C1 segment of cervical spinal cord (tissue), 14 donors: ENCODE measurements at places on chromosomes 3 and 15.

DNA sequence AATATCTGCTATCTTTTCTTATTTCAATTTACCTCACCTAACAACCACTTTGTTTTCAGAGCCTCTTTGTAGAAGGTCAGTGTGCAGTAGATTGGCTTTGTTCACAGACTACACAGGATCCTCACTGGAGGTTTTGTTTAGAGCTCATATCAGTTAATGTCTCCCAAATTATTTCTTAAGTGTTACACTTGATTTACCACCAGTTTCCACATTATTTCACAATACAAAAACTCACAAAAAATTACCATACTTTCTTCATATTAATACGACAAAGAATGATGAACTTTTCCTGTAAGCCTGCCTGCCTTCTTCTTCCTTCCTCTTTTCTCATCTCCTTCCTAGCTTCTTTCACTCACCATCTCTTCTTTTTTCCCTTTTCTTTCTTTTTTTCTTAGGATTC is 133.3 kb downstream of the ALCAM start:
- DNase-seq, result no peak

DNA sequence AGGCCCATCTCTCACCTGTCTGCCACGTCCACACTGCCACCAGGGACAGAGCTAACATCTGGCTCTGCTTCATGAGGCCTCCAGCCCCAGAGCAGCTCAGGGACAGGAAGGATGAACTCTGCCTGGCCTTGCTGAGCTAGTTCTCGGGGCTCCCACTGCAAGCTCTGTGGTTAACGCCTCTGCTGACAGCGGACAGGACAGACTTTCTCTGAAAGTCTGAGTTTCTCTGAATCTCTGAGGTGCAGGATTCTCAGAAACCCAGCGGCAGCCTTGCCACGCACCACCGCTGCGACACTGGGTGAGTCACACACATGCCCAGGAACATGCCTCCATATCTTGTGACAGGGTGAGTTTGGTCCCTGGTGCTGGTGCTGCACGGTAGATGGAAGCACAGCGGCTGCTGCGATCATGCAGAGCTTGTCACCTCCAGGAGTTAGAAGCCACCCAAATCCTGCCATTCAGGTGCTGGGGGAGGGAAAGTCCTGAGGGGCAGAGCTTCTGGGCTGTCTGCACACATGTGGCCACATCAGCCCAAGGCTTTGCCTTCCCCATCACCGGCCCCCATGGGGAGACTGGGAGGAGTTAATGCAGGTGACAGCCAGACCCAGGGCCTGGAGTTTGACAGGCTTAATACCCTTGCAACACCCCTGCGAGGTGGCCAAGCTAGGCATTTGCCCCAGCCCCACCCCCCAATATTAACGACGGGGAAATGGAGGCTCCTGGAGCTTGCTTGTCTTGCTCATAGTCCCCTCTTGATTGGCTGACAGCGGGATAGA is 267.0 kb downstream of the PLCL2 start:
- DNase-seq, result no peak

DNA sequence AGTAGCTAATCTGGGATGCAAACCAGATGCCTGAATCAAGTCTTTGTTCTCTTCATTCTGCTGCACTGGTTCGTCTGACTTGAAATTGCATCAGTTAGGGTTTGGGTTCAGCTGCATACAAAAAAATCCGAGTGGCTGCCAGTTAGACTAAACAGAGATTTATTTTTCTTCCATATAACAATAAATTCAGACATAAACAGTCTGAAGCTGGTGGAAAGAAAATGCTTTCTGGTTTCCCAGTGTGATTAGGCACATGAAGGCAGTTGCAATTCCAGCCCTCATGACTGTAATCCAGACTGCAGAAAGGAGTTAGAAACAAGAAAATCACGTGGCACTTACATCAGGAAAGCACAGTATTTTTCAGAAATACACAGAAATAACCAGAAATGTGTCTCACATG is 930.7 kb downstream of the MCTP2 start:
- DNase-seq, result no peak

GRCh38 chr3:138401834-138402233 is 32.6 kb upstream of the ESYT3 start:
- DNase-seq, result no peak

- DNase-seq, result no peak
These were observed 294.6 kb upstream of the DPPA4 start for GRCh38 chr3:109631897-109632296.

DNA sequence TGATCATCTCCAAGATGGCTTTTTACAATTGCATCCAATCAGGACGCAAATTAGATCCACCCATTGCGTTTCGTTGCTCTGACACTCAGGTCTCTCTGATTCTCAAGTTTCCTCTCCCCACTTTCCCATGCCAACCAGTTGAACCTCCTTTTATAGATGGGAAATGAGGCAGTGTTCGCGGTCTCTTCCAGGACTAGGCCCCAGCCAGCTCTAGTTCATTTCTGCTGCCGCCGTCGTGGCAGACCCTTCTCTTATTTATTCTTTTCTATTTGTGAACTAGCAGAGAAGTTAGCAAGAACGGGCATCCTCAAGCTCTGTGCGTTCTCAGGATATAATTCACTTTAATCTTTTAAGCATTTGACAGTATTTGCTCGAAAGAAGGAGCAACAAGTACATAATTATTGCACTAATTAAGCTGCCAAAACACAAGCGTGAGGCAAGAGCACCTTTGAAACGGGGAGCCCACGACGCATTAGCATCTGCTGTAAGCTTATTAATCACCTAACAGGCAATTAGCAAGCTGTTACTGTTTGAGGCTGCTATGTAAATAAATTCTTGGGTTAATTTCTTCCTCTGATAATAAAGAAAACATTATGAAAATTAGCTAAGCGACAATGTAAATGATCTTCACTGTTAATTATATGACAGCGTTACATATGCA is 246.4 kb upstream of the TLE3 start:
- DNase-seq, result no peak

- DNase-seq, result no peak
These were observed 138.5 kb upstream of the ARPP21 start for GRCh38 chr3:35500641-35501350.

- DNase-seq, result no peak
These were observed 29.7 kb downstream of the VGLL3 start for GRCh38 chr3:86961297-86961696.

DNA sequence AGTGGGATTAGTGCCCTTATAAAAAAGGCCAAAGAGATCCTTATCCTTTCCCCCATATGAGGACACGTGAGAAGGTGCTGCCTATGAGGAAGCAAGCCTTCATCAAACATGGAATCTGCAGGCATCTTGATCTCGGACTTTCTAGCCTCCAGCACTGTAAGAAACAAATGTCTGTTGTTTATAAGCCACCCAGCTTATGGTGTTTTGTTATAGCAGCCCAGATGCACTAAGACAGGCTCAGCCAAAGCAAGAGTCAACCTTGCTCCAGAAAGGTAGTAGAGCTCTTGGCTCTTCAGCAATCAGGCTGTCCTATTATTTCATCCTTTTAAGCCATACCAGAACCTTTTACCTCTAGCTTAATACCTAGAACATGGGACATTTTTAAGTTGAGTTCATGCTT is 12.3 kb upstream of the TNIK start:
- no peak for DNase-seq

DNA sequence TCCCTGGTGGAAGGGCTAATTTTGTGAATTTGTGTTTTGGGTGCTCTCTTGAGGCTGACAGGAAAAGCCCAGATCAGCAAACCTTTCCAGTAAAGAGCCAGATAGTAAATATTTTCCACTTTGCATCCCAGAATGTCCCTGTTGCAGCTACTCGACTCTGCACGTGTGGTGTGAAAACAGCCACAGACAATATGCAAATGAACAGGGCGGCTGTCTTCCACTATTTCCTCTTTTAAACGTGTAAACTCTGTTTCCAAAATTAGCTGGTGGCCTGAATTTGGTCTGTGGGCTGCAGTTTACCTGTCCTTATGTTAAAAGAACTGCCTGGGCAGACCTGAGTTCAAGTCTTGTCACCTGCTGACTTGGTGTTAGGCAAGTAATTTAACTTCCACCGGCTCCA is 202.7 kb downstream of the EDEM1 start:
- DNase-seq, result no peak

GRCh38 chr3:24377218-24377993 is 117.2 kb downstream of the THRB start:
- no peak for DNase-seq

DNA sequence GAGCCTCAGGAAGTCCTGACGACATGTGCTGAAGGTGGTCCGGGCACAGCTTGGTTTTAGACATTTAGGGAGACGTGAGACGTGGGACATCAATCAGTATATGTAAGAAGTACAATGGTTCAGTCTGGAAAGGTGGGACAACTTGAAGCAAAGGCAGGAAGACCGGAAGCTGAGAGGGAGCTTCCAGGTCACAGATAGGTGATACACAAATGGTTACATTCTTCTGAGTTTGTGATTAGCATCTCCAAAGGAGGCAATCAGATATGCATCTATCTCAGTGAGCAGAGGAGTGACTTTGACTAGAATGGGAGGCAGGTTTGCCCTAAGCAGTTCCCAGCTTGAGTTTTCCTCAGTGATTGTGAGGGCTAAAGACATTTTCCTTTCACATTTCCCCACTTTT is 282.1 kb downstream of the RYR3 start:
- DNase-seq, result no peak

DNA sequence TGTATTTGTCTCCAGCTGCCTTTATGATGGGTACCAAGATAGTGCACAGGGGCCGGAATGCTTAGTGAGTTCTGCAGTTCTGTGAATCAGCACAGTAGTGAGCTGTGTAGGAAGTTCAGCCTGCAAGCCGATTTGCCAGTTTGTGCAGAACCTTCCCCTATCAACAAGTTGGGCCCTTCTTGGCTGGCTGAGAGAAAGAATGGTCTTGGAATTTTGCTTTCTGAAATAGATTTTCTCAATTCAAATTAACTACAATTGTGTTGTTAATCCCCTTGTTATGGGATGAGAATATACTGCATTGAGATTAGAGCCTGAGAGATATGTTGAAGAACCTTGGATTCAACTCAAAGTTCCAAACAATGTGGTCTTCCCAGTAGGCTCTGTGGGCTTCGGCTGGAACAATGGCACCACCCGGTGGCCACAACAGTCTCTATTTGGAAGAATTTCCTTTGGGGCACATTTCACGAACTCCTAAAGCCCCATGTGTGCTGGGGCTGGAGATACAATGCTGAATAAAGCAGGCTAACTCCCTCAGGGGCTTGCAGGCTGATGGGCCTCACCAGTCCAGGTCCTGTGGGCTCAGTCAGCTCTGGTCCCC is 59.1 kb downstream of the TRIM42 start:
- DNase-seq, result no peak

DNA sequence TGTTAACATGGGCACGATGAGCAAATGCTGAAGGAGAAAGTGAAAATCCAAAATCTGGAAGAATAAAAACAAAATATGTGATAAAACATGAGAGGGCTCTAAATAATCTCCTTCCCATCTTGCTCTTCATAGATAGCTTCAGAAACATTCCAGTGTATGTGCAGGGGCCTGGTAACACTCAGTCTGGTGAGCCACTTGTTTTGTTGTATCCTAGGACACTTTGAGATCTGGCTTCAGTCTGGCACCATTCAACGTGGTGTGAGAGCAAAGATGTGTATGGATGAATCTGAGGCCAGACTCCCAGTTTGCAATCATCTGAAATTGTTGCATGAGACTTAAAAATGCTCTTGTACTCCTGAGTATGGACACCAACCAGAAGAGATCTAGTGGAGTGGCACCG is 337.2 kb upstream of the ZNF385D start:
- DNase-seq, result no peak

- no peak for DNase-seq
These were observed 305.5 kb downstream of the GRM7 start for GRCh38 chr3:7166460-7166859.

- no peak for DNase-seq
These were observed 2.4 kb upstream of the ADGRG7 start for GRCh38 chr3:100606894-100607512.

- DNase-seq, result no peak
These were observed 870 bp upstream of the CHAC1 start for GRCh38 chr15:40952301-40952900.

DNA sequence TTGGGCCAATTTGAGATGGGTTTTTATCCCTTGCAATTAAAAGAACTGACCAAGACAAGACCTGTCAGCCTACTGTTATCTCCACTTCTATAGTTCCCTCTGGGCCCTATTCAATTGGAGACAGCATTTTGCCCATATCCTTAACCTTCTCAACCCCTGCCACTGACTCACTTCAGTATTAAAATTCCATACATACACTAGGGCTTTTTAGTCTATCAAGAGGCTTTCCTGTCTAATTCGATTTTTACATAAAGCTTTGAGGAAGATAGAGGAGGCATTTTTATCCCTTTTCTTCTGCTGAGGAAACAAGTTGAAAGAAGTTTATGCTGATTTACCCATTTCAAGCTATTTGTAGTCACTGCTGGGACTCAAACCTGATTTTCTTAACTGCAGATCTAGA is 51.1 kb downstream of the GTF2E1 start:
- no peak for DNase-seq

DNA sequence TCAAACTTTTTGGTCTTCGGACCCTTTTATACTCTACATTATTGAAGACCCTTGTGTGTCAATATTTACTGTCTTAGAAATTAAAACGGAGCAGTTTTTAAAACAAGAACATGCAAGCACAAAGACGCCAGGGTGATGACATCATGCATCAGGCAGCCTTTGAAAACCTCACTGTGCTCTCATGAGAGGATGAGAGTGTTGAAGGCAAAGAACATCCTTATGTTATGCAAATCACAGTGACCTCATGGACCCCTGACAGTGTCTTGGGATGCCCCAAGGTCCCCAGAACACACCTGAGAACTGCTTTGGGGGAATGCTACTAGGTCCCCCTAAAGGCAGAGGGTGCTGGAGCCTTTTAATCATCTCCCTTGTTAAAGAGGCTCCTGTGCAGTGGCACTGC is 51.6 kb downstream of the CHDH start:
- DNase-seq, result no peak

GRCh38 chr15:67762610-67763368 is 62.5 kb upstream of the SKOR1 start:
- no peak for DNase-seq

- DNase-seq, result no peak
These were observed 179.6 kb downstream of the NSMCE3 start for GRCh38 chr15:29089731-29090616.

DNA sequence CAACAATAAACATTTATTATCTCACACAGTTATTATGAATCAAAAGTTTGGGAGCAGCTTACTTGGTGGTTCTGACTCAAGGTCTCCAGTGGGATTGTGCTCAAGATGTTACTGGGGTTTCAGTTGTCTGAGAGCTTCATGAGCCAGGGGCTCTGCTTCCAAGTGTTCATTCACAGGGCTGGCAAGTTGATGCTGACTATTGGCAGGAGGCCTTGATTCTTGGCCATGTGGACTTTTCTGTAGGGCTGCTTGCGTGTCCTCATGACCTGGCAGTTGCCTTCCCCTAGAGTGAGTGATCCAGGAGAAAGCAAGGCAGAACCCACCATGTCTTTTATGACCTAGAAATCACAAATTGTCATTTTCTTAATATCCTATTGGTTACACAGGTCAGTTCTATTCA is 87.2 kb upstream of the TNFAIP8L3 start:
- DNase-seq, result no peak

DNA sequence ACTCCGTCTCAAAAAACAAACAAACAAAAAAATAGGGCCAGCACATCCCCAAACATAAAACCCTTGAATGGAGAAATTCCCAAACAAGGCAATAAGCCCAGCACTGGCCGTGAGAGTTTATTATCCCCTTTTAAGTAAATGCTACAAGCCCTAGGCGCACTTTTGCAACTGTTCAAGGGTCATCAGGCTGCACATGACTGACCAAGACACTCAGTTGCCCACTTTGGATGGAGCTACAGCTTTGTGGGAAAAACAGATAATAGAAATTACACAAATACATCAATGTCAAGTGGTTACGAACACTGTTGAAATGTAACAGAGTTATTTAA is 33.7 kb upstream of the ZNF445 start:
- DNase-seq, result no peak
